HS-27A (cell line): ENCODE measurements at places on chromosomes 3 and 15.

DNA sequence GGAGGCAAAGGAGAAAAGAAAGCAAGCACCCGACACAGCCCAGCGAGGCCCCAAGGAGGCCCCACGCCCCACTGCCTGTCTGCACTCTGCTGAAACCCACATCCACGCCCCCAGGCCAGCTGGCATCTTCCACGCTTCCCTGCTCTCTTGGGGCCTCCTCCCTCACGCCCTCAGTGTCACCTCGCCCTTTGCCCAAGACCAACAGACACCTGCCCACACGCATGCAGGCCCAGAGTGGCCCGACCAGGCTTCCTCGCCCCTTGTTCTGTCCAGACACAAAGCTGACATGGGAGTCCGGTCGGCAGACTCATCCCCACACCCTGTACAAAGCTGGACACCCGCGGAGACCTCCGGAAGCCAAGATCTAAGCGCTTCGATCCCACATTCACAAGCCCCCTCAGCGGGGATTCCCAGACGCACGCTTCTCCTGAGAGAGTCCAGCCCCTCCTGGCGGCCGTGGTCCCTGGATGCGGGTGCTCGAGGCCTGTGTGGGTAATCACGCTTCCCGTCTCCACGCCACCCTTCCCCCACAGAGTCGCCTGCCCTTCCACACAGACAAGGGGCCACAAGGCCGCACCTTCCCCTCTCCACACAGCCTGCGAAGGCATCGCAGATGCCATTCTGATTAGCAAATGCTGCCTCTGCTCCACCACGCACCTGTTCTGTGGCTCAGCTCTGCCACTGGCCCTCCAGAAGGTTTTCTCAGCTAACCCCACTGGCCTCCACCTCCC is 176.6 kb downstream of the XXYLT1 start:
- DNase-seq, result no peak

DNA sequence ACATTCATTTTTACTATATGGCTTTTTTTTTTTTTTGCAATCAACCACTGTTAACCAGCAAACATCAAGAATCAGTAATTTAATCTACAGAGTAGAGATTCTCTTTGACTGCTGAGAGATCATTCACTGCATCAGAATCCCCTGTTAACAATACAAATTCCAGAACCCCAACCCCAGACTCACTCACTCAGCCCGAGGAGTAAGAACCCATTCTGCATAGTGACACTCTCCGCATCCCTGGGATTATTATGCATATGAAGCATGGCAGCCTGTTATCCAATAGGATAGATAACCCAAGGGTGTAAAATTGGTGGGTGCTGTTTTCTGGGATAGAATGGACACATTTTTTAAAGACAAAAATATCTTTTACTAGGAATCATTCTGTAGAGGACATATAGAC is 76.3 kb upstream of the CCDC39 start:
- no peak for DNase-seq

- no peak for DNase-seq
These were observed 17.8 kb downstream of the CSTA start for GRCh38 chr3:122342803-122343202.

DNA sequence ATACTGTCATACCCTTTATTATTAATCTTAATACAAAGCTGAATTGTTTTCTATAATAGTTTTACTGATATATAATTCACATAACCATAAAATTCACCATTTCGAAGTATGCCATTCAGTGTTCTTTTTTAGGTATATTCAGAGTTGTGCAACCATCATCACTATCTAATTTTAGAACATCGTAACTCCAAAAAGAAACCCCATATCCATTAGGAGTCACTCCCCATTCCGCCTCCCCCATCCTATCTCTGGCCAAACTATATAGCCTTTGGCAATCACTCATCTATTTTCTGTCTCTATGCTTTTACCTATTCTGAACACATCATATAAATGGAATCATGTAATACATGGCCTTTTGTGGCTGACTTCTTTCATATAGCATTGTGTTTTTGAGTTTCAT is 169.7 kb upstream of the GALNT15 start:
- no peak for DNase-seq

DNA sequence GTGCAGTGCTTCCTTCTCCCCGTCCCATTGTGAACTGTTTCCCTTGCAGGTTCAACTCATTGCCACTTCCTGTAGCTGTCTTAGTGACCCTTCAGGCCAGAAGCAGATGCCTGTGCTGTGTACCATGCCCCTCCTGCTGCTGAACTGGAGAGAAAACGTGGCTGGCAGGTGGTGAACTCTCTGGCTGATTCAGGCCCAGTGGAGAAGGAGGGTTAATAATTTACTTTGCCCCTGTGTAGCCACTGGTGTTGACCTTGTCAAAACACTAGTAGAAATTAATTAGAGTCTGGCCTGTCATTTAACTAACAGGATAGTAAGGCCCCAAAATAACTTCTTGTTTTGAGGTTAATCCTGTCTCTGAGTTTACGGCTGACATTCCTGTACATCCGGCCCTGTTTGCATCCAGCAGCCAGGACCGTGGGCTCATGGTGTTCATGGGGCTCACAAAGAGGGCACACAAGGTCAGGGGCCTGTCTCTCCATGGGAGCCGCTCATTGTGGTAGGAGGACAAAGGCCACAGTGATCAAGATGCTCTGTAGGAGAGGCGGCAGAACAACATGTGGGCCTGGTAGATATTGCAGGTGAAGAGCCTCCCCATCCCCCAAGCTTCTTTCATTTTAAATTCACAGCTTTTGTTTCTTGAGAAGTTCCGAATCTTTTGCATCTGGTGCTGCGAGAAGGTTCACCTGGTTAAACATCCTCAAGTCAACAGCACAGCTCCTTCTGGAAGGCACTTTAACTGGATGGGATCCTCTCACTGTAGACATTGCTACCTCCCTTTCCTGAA is 101.6 kb downstream of the CGNL1 start:
- DNase-seq, result no peak

- DNase-seq, result no peak
These were observed 119.3 kb upstream of the SLC7A14 start for GRCh38 chr3:170705131-170705530.
